ENCODE measurements at places on chromosomes 12 and 14.

GRCh38 chr12:29593001-29593400, 95.5 kb upstream of the OVCH1 start:
- no peak for DNase-seq

GRCh38 chr14:94225460-94226378, 51.6 kb downstream of the PPP4R4 start:
- no peak for DNase-seq

DNA sequence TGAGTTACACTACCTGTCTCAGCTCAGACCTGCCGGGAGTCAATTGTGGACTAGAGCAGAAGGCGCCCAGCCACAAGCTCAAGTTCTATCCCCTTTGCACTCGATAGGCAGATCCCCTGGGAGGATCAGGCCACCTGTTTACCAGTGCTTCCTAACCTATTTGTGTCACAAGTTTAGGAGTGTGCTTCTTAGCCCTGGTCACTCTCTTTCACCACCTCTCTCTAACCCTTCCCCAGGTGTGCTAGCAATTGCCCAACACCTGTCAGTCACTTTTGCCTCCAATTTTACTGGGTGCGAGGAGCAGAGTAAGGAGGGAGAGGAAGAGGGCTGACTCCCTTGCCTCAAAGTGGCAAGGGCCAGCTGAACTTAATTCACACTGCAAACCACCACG, 745 bp upstream of the NAA30 start:
- DNase-seq, result no peak

DNA sequence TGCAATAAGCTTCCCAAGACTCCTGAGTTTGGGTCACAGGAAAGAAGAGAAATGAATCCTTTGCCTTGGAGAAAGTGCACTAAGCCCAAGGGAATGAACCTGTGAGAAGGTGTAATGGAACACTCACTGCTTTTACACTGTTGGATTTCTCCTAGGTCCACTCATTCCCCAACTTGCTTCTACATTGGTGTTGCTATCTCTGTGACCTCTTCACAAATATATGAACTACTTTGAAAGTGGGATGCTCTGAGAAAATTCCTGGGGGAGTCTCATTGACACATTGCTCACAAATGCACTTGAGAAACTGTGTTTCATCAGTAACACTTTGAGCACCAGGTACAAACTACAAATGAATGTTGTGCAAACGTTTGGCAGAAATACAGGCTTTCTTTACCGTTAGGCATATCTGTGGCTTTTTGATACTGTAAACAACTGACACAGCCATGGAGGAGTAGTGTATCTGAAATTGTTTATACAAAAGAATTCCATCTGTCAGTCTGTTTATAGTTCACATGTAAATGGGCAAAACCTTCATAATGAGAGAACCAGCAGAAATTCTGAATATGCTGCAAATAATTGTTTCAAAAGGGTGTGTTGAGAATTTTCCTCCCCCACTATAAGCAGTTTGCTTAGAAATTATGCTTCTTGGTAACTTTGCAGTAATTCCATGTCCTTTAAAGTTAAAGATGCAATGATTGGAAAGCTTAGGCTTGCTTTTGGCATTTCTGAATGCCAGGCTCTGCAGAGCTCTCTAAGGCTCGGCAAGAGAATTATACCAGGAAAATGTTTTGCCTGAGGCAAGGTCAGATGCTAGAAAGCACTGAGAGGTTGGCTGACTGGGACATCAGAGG, 348.5 kb upstream of the DDHD1 start:
- peak; percentile 37 for DNase-seq

GRCh38 chr12:55695349-55695748, 12.4 kb downstream of the ITGA7 start:
- DNase-seq, result no peak

GRCh38 chr14:37596790-37597472, 1.5 kb downstream of the TTC6 start:
- DNase-seq, result no peak

DNA sequence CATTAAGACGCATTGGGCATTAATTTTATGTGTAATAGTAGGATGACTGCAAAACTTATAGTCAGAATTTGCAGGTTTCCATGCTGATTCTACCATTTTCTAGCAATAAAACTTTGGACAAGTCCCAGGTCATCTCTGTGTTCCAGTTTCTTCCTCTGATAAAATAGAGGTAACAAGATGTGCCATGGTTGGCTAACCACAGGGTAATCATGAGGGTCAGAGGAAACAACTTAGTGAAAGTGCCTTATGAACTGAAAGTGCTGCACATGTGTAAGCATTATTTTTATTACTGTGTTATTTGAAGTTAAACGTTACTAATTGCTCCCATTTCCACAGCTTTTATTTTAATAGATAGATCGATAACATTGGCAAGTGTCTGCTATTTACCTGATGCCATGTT, 21.1 kb downstream of the SMCO2 start:
- DNase-seq, result no peak

- DNase-seq, result no peak
Measured at GRCh38 chr14:63508033-63508432, 35.1 kb downstream of the PPP2R5E start.

GRCh38 chr14:99389174-99389826, 91.4 kb downstream of the SETD3 start:
- peak; percentile 69 for DNase-seq

DNA sequence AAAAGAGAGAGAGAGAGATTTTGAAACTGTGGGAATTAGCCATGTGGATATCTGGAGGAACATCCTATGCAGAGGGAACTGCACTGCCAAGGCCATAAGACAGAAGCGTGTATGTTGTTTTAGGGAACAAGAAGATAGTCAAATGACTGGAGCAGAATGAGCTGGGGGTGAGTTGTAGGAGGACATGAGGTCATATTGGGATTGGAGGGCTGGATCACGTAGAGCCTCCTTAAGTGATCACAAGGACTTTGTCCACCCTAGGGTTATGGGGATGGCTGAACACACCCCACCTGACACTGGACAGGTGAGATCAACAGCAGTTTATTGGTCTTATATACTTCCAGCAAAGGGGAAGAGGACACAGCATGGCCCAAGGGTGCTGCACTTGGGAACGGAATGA, 8.2 kb upstream of the CGRRF1 start:
- no peak for DNase-seq

GRCh38 chr12:130806574-130806973, 32.5 kb downstream of the STX2 start:
- no peak for DNase-seq

DNA sequence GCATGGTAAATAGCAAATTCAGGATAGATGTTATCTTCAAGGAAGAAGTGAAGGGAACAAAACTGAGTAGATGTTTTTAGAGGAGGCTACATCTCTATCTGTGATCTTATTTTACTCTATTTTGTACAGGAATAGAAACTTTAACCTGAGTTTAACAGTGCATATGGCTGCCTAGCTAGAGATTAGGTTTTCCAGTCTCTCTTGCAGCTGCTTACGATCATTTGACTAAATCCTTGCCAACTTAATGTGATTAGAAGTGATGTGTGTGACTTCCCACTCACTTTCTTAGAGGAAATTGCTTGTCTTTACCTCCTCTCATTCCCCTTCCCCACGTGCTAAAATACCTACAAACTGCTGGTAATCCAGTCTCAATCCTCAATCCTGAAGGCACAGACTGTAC, 26.5 kb upstream of the SLC15A5 start:
- DNase-seq, result no peak

GRCh38 chr14:36555998-36556743, 26.2 kb downstream of the NKX2-8 start:
- DNase-seq, result no peak

DNA sequence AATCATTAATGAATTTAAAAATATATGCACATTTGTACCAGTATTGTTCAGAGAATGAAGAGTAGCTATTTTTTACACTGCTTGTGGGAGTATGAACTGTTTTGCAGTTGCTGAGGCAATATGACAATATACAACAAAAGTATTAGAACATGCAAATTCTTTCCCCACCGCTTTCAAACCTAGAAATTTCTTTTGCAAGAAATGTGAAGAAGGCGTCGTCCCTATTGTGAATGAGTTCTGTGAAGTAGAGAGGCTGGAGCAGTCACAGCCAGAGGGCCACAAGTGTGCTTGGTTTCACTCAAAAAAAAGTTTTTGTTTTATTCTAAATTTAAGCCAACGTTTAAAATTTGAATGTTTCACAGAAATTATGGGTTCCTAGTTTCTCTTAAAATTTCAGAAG, 184.9 kb downstream of the ALG10B start:
- no peak for DNase-seq

DNA sequence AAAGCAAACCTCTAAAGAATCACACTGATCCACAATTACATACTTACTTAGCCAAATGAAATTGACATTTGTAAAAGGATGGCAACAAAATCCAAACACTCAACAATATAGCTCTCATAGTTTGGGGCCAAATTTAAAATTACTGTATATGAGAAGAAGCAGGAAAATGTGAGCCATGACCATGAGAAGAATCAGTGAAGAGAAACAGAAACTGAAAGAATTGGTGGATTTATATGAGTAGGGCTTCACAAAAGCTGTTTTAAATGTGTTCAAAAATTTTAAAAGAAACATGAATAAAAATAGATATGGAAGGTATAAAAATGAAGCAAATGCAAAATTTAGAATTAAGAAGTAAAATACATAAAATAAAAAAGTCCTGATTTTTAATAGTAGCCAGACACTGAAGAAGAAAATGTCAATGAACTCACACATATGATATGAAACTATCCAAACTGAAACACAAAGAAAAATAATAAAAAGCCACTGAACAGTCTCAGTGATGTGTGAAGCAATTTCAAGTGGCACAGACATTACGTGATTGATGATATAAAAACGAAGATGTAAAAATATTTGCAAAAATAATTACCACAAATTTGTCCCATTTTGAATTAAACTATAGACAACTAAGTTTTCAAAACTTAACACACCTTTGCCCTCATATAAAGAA, 87.9 kb upstream of the MDGA2 start:
- DNase-seq, result no peak

DNA sequence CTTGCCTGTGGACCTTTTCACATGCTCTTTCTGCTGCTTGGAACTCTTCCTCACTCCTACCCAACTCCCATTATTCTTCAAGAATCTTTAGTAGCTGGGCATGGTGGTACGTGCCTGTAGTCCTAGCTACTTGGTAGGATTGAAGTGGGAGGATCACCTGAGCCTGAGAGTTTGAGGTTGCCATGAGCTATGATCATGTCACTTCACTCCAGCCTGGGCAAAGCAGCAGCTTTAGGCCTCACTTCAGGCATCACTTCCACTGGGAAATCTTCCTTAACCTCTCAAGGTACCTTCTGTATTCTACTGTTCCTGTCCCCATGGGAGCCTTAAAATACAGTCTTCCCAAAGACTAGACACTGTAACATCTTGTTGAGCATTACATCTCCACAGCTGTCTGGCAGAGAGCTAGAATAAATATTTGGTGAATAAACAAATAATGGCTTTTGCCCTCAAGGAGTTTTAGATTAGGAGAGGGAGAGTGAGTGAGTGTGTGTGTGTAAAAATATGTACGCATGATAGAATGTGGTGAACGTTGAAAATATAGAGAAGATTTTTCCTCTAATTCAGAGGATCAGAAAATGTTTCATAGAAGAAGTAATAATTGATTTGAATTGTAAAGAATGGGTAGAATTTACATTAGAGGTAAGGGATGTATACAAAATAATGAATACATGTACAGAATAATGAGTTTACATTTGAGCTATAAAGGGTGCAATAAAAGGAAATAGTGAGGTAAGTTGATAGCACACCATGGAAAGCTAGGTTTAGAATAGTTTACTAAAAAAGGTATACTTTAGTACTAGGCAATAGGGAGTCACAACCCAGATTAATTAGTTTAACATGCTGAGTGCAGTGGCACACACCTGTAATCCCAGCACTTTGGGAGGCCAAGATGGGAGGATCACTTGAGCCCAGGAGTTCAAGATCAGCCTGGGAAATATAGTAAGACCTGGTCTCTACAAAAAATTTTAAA, 29.2 kb upstream of the BMAL2 start:
- DNase-seq, result no peak

GRCh38 chr12:129119537-129119936, 266.3 kb downstream of the GLT1D1 start:
- DNase-seq, result no peak

DNA sequence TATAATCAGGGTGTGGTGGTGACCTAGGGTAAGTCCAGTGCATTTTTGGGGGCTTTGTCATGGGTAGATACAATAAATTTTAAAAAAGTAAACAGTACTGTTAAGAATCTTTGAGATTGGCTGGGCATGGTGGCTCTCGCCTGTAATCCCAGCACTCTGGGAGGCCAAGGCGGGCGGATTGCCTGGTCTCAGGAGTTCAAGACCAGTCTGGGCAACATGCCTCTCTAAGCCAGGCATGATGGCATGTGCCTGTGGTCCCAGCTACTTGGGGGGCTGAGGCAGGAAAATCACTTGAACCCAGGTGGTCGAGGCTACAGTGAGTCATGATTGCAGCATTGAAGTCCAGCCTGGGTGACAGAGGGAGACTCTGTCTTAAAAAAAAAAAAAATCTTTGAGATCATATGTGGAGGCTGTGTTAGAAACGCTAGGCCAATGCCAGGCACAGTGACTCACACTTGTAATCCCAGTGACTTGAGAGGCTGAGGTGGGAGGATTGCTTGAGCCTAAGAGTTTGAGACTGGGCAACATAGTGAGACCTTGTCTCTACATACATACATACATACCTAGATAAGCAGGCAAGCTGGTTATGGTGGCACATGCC, 67.7 kb downstream of the PRKCH start:
- DNase-seq, result no peak

GRCh38 chr12:113766879-113767878, 198.9 kb downstream of the RBM19 start:
- DNase-seq, result peak; percentile 87

DNA sequence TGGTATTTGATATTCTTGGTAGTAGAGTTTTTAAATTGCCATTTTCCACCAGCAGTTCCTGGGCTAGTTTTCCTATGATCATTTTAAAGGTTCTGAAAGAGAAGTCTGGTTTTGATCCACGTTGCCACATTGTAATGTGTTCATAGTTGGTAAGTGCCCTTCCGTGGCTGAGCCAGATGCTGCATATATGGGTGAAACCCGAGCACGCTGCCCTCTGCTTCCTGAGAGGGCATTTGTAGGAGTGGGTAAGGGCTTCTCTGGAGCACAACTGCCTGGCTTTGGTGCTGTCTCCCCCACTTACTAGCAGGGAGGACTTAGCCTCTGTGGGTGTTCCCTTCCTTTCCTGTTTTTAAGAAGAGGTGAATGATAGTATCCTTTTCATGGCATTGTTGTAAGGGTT, 7.1 kb downstream of the SNRNP35 start:
- DNase-seq, result no peak

DNA sequence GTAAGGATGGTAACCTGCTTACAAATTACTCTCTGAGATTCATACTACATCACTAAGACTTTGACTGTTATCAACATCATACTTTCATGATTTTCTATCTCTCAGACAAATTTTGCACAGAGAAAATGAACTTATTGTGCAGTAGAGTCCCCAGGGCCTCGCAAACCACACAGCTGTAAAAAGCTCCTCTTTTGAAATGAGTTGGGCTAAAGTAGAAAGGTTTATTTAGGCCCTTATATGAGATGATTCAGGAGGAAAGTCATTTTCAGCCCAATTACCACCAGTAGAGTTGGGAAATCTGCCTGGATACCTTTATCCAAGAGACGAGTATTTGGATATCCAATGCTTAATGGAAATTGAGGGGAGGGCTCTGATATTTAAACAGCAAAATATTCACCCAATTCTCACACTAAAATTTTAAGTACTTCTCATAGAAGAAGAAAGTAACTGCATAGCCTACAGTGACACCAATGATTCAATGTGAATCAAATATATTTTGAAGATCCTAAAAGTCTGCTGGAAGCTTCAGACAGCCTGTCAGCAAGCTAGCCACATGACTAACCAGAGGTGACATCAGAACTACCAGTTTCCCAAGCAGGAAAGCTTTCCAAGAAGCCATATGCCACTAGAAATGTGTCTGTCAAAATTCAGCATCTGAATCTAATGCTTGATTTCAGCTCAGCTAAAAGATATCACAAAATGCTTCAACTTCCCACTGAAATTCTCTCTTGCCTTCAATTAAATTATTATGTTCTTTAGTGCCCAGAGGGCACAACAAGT, 190.1 kb upstream of the SYT1 start:
- no peak for DNase-seq

All from HTR-8/SVneo (cell line).